ENCODE measurements at places on chromosomes 11 and 22. TPM values are rescaled to one million over a fixed set of nuclear protein-coding genes. Genes with fewer than 3 reads are reported as not detected.

GRCh38 chr11:76140912-76141574 lies 65.3 kb downstream of the WNT11 start:
- H3K4me1 ChIP-seq: peaks cover 3% of the 10 kb centered on the region
- H3K4me3 ChIP-seq: no peak overlapping the region
- no peaks in the 10 kb centered on the region for H3K36me3 ChIP-seq
- H3K27me3 ChIP-seq: no peaks in the 10 kb centered on the region
- H3K27ac ChIP-seq: no peak overlapping the region

Gene TMEM86A
- 0.98 TPM for total RNA-seq

DNA sequence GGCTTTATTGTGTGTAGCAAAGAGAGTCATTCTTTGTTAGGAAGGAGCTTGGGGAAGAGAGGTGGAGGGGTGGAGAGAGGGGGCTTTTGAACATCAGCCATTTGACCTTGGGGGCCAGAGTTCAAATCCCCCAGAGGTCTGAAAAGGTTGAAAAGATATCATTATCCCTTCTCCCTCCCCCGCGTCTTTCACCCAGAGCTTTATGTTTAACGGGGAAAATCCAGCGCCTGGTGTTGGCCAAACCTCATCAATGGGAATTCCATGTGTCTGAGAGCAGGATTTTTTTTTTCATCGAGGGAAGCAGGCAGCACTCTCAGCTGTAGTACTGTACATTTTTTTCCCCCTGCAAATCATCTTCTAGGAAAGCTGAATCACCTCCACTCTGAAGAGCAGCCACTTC lies 122.4 kb upstream of the HSD17B12 start:
- H3K36me3 ChIP-seq: no peaks in the 10 kb centered on the region
- DNase-seq: no peak
- no peak overlapping the region for H3K27ac ChIP-seq
- H3K4me1 ChIP-seq: peaks cover 12% of the 10 kb centered on the region
- peaks cover 85% of the 10 kb centered on the region for H3K27me3 ChIP-seq

Gene CWC15
- 81.6 TPM for total RNA-seq

GRCh38 chr11:86013713-86014112 lies 55.2 kb downstream of the PICALM start:
- no peak overlapping the region for H3K4me3 ChIP-seq
- DNase-seq: no peak
- peaks cover 54% of the 10 kb centered on the region for H3K36me3 ChIP-seq
- peaks cover 13% of the 10 kb centered on the region for H3K4me1 ChIP-seq
- no peaks in the 10 kb centered on the region for H3K27me3 ChIP-seq

DNA sequence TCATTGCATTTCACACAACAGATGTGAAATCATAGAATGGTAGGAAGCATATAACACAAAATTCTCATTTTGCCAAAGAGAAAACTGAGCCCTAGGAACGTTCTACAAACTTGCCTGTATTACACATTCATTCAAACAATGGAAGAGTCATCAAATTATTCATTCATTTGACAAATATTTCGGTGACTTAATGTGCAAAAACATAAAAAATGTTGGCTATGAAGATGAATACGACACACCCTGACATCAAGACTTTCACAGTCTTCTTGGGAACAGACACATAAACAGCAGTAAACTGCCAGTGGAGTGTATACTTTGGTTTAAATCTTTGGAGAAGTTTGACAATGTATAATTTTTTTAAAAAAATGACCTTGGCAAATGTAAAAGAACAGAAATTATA lies 20.4 kb upstream of the C11orf87 start:
- no peak for DNase-seq
- no peaks in the 10 kb centered on the region for H3K4me1 ChIP-seq
- no peaks in the 10 kb centered on the region for H3K36me3 ChIP-seq
- no peaks in the 10 kb centered on the region for H3K27me3 ChIP-seq

Gene IGSF22
- total RNA-seq: 0.35 TPM

- DNase-seq: no peak
- H3K27ac ChIP-seq: no peak overlapping the region
- H3K4me1 ChIP-seq: peaks cover 15% of the 10 kb centered on the region
- H3K27me3 ChIP-seq: peaks cover 4% of the 10 kb centered on the region
Observed at GRCh38 chr11:122874991-122875390, 7.6 kb upstream of the JHY start.

GRCh38 chr22:46962406-46962805 lies 200.0 kb downstream of the TBC1D22A start:
- no peak for DNase-seq
- no peak overlapping the region for H3K4me3 ChIP-seq
- H3K27ac ChIP-seq: no peak overlapping the region
- no peaks in the 10 kb centered on the region for H3K36me3 ChIP-seq

Gene APOBEC3A
- not detected for total RNA-seq

- no peak overlapping the region for H3K27ac ChIP-seq
- H3K4me1 ChIP-seq: no peaks in the 10 kb centered on the region
- no peaks in the 10 kb centered on the region for H3K36me3 ChIP-seq
- no peak for DNase-seq
- H3K27me3 ChIP-seq: no peaks in the 10 kb centered on the region
Observed at GRCh38 chr11:121873766-121874165, 242.2 kb downstream of the BLID start.

- H3K27ac ChIP-seq: no peak overlapping the region
- no peak for DNase-seq
- H3K27me3 ChIP-seq: peaks cover 3% of the 10 kb centered on the region
- no peaks in the 10 kb centered on the region for H3K4me1 ChIP-seq
- H3K4me3 ChIP-seq: no peak overlapping the region
Observed at GRCh38 chr22:48197189-48197690, 1434.8 kb downstream of the TBC1D22A start.

DNA sequence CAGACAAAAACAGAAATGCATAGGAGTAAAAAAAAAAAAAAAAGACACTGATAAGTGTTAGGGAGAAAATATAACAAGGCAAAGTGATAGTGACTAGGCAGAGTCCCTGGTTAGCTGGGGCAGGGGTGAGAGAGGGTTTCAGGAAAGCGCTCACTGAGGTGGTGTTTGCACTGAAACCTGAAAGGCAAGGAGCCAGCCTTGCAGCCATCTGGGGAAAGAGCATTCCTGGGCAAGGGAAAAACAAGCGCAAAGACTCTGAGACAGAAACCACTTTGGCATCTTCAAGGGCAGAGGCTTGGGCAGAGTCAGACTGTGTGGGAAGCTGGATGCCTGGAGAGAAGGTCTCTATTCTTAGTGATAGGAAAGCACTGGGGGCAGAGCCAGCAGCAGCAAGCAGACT lies 14.5 kb downstream of the CLMP start:
- H3K27ac ChIP-seq: no peak overlapping the region
- DNase-seq: no peak
- no peaks in the 10 kb centered on the region for H3K36me3 ChIP-seq
- H3K27me3 ChIP-seq: peaks cover 29% of the 10 kb centered on the region
- H3K4me1 ChIP-seq: peaks cover 10% of the 10 kb centered on the region

DNA sequence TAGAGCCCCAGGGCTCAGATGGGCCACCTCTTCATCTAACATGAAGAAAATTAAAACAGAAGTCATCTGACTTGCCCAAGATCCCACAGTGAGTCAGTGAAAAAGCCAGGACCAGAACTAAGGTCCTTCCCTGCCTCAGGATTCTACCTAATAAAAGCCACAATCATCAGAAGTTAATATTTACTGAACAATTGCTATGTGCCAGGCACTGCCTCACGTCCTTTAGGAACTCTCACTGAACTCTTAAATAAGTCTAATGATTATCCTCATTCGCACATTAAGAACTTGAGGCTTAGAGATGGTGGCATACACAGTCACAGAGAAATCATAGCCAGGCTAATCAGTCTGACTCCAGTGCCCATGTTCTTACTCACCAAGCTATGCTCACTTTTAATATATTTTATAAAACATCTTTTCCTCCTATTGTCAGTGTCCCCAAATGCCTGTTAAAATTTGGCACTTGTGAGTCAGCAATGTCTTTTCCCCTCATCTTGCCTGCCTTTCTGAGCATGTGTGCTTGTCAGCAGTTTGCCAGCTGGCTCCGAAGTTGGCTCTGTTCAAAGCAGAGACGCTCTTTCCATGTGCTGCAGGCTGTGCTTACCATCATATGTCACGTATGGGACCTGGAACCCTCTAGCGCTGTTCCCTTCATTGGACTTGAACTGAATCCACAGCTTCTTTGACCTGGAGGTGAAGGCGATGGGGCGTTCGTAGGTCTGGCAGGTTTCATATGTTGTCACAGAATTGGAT lies 21.5 kb upstream of the NRIP3 start:
- no peak overlapping the region for H3K27ac ChIP-seq
- no peak for DNase-seq

DNA sequence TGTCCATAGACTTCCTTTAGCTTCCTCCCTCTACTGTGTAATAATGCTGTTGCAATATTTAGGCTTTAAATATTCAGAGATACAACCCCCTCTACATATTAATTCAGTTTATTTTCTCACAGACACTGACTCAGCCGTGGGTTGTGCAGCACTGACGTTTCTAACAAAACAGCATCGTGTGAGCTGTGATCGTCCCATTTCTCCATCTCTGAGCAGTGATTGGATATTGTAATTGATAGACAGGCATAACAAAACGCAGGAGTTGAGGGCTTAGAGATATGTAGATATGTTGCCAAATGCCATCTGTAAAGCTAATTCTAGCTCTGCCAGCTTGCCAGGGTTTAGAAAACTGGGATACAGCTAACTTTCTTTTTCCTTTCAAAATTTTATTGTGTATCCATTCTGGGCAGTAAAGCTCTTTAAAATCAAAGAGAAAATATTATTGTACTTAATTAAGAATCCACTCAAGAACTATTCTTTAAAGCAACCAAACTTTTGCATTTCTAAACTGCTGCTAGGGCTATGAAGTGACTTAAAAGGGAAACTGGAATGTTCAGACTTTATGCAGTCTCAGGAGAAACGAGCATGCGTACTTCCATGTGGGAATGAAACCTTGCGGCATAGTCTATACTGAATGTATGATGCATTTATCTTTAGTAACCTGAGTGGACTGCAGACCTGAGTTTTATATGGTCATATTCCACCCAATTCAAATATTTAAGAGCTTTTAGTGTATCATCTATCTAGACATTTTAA lies 22.7 kb downstream of the BTBD10 start:
- no peak for DNase-seq
- no peak overlapping the region for H3K27ac ChIP-seq
- H3K4me3 ChIP-seq: no peak overlapping the region
- H3K36me3 ChIP-seq: peaks cover 11% of the 10 kb centered on the region

DNA sequence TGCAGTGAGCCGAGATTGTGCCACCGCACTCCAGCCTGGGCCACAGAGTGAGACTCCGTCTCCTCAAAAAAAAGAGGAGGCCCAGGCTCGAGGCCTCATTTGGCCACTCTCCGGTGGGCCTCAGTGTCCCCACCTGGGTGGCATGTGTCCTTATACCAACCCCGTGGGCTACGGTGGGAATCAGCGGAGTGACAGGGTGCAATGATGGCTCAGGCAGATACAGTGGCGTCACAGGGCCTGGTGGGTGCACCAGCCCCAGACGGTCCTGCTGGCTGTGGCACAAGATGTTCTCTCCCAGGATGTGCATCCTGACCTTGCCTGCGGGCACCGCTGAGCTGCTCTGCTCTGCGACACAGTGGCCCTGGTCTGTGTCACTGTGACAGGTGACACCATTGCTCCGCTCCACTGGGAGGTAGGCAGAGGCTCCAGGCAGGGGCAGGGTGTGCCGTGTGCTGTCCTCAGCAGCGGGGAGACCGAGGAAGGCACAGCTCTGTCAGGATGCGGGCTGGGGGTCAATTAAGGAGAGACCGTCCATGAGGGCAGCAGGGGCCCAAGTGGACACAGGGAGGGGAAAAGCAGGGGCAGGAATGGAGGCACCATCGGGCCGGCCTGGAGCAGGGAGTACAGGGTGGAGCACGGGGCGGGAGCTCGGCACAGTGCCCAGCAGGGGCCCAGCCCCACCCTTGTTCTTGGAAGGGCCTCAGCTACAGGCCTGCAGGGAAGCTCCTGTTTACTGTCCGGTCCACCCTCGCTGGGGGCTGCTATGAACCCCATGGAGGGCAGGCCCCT lies 21.7 kb upstream of the TH start:
- peaks cover 12% of the 10 kb centered on the region for H3K27me3 ChIP-seq
- peaks cover 3% of the 10 kb centered on the region for H3K4me1 ChIP-seq
- DNase-seq: no peak
- no peaks in the 10 kb centered on the region for H3K36me3 ChIP-seq
- no peak overlapping the region for H3K4me3 ChIP-seq
- H3K27ac ChIP-seq: no peak overlapping the region

GRCh38 chr11:119320776-119321524 lies 4.0 kb upstream of the MCAM start:
- peak; percentile 81 for DNase-seq
- H3K4me1 ChIP-seq: peaks cover 34% of the 10 kb centered on the region
- H3K4me3 ChIP-seq: peak overlapping the region; percentile 73
- peaks cover 19% of the 10 kb centered on the region for H3K27me3 ChIP-seq
- no peaks in the 10 kb centered on the region for H3K36me3 ChIP-seq

GRCh38 chr11:102269927-102270326 lies 47.4 kb upstream of the BIRC3 start:
- no peak overlapping the region for H3K4me3 ChIP-seq
- peaks cover 52% of the 10 kb centered on the region for H3K27me3 ChIP-seq
- no peaks in the 10 kb centered on the region for H3K36me3 ChIP-seq
- peaks cover 24% of the 10 kb centered on the region for H3K4me1 ChIP-seq
- no peak for DNase-seq

DNA sequence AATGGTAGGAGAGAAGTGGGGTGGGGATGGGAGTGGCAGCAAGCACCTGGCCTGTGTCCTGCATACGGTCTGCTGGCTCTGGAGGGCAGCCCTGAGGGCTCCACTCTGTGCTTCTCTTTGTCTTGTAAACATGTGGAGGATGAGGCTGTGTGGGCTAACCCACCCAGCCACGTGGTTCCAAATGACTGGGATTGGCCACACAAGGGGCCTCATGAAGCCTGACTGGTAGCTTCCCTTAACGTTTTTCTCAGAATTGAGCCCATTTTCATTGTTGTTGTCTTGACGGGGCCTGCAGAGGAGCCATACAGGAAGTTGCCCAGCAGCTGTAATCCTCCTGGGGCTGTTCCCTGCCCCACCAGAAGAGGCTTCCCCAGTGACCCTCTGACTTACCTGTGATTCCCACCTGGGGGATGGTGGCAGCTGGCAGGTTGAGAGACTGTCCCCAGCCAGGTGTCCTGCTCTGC lies 18.0 kb downstream of the DERL3 start:
- peaks cover 69% of the 10 kb centered on the region for H3K36me3 ChIP-seq
- H3K27me3 ChIP-seq: no peaks in the 10 kb centered on the region
- H3K4me3 ChIP-seq: peak overlapping the region; percentile 52
- peak; percentile 90 for DNase-seq
- H3K27ac ChIP-seq: peak overlapping the region; percentile 92

DNA sequence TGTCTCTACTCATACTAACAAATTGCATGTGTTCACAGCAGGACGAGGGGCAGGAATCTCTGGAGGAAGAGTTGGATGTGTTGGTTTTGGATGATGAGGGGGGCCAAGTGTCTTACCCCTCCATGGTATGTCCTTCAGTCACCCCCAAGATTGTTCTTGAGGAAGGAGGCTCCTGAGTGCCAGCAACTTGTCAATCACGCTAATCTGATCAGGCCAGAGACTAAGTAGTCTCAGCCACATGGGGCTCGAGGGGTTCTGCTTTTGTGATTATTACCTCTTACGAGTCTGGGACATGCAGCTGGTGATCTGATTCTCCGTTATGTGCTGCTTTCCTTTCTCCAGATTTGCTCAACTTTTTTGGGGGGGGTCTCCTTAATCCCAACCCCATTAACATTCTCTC lies 54.3 kb downstream of the CTNND1 start:
- peaks cover 15% of the 10 kb centered on the region for H3K4me1 ChIP-seq
- peaks cover 15% of the 10 kb centered on the region for H3K36me3 ChIP-seq
- DNase-seq: no peak
- peaks cover 6% of the 10 kb centered on the region for H3K27me3 ChIP-seq

GRCh38 chr11:31820438-31820818 lies 9.3 kb upstream of the PAX6 start:
- peaks cover 91% of the 10 kb centered on the region for H3K27me3 ChIP-seq
- H3K36me3 ChIP-seq: peaks cover 3% of the 10 kb centered on the region
- no peak for DNase-seq
- no peak overlapping the region for H3K27ac ChIP-seq
- no peak overlapping the region for H3K4me3 ChIP-seq

Measured in activated CD8-positive, alpha-beta memory T cell treated with anti-CD3 and anti-CD28 coated beads, Interleukin-2, amount 10 ng/mL, durations not matched to agents 7 days and 5 days (primary cell).